Activated effector memory CD4-positive, alpha-beta T cell treated with Interleukin-2 at 50 U/mL for 16 hours (primary cell): ENCODE measurements at places on chromosomes 16 and 17.

DNA sequence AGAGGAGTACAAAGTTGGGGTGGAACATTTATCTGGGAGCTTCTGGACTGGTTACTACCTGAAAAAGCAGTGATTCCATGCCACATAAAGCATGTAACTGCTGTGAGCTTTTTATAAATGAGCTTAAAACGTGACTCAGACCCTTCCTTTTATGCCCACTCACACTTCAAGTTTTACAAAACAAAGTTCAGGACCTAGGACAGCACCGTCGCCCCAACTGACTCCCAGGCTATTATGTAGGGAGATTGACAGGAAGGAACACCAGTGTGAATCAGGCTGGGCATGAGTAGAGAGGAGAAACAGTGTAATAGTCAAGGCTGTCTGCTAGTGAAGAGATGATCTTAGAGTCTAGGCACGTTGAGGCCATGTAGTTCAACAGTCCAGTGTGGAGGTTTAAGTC is 91.6 kb upstream of the DNAH9 start:
- DNase-seq, result no peak

GRCh38 chr17:72466199-72466598 is 345.4 kb downstream of the SOX9 start:
- DNase-seq, result no peak

- no peak for DNase-seq
Measured at GRCh38 chr17:50583641-50584040, 23.1 kb downstream of the CACNA1G start.

- no peak for DNase-seq
Measured at GRCh38 chr17:31175237-31175636, 80.5 kb downstream of the NF1 start.

GRCh38 chr17:48647103-48647962 is 21.2 kb upstream of the HOXB9 start:
- no peak for DNase-seq

DNA sequence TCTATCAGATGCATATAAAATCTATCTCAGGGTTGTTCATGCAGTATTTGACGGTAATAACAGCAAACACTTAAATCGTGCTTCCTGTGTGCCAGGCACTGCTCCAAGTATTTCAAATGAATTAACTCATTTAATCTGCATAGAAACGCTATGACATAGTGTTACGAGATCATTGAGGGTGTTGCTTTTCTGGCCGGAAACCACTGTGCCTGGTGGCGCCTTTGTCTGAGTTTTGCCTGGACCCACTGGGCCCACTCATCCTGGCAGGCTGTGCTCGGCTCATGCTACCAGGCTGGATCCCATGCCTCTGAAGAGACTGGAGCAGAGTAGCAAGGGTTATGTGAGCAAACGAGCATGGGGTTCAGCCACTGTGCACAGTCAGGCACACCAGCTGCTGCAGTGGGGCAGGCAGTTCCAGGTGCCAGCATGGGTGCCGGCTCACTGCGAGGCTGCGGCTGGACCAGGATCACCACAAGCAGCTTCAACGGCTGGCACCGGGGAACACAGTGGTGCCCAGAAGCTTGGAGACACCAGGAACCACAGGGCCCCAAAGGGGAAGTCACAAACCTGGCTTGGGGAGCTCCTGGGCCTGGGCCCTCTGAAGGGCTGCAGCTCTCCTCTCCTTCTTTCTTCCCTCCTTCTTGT is 45.9 kb upstream of the CLEC19A start:
- DNase-seq, result no peak

GRCh38 chr16:4746991-4747574 is 12.7 kb downstream of the DNAAF8 start:
- no peak for DNase-seq

GRCh38 chr16:87850009-87851006 is 19.0 kb downstream of the SLC7A5 start:
- peak; percentile 65 for DNase-seq

DNA sequence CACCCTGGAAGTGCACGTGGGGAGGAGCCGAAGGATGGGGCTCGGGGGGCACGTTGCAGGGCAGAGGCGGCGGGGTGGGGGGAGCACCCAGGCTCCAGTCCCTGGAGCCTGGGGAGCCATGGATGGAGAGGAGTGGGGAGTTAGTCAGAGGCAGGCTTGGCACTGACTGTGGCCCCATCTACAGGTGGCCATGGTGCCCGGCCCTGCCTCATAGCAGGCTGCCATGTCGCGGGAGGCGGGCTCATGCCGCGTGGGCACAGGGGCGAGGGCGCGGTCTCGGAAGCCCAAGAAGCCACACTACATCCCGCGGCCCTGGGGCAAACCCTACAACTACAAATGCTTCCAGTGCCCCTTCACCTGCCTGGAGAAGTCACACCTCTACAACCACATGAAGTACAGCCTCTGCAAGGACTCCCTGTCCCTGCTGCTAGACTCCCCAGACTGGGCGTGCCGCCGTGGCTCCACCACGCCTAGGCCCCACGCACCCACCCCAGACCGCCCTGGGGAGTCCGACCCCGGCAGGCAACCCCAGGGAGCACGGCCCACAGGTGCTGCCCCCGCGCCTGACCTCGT is 3.0 kb downstream of the PRR35 start:
- no peak for DNase-seq

- DNase-seq, result no peak
Measured at GRCh38 chr17:80498920-80499410, 22.6 kb upstream of the NPTX1 start.

DNA sequence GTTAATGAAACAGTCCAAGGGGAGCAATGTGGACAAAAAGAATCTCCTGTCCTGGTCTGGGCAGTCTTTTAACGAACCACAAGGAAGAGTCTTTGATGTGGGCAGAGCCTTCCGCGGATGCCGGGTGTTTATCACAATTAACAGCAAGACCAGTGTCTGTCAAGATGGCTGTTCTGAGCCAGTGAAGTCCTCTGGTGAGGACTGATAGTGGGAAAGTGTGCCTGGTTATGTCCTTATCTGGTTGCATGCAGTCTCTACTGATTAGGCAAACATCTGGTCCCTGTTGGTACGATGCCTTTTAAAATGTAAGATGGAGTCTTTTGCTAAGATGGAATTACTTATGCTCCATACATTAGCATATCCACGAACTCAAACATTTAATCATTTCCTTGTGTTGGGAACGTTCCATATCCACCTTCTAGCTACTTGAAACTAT is 88.5 kb downstream of the ZNF18 start:
- DNase-seq, result no peak

DNA sequence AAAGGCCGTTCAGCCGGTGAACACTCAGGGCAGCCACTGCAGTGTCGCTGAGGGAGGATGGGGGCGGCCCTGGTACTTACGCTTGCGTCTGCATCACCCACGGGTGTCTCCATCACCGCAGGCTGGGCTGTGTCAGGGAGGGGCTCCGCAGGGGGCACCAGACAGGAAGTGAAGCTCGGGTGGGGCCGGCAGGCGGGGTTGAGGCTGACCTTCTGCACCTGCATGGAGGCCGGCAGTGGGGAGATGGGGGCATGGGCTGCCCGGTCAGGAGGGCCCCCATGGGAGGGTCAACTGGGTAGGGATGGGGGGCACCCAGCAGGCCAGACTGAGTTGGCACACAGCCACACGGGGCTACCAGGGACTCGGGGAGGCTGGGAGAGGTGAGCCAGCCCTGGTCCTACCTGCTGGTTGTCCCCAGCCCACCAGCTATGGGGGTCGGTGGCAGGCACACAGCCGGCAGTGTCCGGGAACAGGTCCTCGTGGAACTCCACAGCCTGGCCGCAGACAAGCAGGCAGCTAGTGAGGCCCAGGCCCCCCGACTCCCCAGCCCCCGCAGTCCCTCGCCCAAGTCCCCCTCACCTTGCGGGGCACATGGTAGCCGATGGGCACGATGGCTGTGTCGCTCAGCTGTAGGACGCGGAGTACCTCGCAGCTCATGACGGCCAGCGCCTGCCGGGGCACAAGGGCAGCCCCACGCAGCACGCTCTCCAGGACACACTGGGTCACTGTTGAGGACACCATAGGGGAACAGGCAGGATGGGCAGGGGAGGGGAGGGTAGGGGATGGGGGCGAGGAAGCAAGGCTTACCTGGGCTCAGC is 7.2 kb upstream of the VASN start:
- DNase-seq, result no peak

- DNase-seq, result no peak
Measured at GRCh38 chr17:44197980-44198720, 1.5 kb downstream of the ATXN7L3 start.

- no peak for DNase-seq
Measured at GRCh38 chr16:19213885-19214284, 45.8 kb downstream of the SYT17 start.

DNA sequence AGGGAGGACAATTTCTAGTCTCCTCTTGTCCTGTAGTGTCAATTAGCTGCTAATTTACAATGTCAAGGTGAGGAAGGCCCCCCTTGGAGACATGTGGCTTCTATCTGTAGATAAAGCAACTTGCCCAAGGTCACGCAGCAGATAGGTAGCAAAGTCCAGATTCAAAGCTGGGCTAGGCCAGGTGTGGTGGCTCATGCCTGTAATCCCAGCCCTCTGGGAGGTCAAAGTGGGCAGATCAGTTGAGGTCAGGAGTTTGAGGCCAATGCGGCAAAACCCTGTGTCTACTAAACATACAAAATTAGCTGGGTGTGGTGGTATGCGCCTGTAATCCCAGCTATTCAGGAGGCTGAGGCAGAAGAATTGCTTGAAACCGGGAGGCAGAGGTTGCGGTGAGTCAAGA is 11.1 kb downstream of the TRPV3 start:
- no peak for DNase-seq

DNA sequence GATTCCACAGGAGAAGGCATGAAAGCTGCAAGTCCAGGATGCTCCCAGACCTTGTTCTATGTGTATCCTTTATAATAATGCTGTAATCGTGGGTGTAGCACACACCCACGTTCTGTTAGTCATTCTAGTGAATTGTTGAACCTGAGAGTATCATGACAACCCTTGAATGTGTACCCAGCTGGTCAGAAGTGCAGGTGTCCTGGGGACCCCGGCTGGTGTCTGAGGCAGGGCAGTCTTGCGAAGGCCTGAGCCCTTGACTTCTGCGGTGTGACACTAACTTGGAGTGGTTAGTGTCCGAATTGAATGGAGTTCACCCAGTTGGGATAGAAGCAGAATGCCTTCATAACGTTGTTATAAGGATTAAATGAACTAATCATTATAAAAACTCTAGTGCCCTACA is 218.0 kb upstream of the TNRC6C start:
- no peak for DNase-seq
